Activated CD4-positive, alpha-beta T cell treated with anti-CD3 and anti-CD28 coated beads for 24 hours (primary cell): ENCODE measurements at places on chromosomes 6 and 20.

GRCh38 chr6:72699159-72699558, 77.3 kb downstream of the KCNQ5 start:
- DNase-seq: no peak

DNA sequence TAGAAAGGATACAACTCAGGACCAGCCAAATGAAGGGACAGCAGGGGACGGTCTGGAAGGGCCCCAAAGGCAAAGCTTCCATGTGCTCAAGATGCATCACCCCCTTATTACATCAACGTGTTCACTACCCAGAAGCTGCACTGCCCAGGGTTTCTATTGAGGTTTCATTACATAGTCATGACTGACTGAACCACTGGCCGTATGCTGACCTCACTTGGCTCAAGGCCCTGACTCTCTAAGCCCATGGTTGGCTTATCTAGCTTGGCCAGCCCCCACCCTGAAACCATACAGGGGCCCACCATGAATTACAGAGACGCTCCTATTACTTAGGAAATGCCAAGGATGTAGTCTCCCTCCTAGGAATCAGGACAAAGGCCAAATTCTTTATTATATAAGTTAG, 179.4 kb downstream of the FOXC1 start:
- no peak for DNase-seq

- no peak for DNase-seq
Measured at GRCh38 chr6:91094806-91095475, 508.1 kb upstream of the MAP3K7 start.

- no peak for DNase-seq
Measured at GRCh38 chr6:46816626-46817025, 23.4 kb downstream of the MEP1A start.

DNA sequence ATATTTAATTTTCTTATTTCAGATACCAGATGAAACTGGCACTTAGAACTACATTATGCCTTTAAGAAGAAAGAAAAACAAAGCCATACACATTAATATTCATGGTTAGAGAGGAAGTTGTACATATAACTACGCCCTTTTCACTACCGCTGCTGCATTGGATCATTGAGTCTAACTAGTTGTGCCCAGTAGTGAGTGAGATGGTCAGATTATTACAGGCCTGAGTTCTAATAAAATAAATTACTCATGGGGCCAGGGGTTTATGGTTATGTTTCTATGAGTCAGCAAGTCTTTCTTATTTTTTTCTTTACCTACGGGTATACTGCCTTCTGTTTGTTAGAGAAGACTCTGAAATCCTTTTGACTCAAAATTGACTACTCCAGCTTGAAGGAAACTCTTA, 11.5 kb downstream of the RIOK1 start:
- no peak for DNase-seq

DNA sequence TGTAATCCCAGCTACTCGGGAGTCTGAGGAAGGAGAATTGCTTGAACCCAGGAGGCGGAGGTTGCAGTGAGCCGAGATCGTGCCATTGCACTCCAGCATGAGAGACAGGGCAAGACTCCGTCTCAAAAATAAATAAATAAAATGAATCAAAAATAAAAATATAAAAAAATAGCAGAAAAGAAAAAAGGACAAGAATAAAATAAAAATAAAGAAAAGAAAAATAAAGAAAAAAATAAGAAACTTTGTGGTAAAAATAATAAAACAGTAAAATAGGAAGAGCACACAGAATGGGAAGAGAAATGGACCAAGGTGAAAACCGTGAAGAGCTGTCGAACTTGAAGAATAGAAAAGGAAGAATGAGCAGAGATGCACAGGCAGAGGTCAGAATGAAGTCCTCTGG, 63.0 kb downstream of the SNX5 start:
- no peak for DNase-seq

GRCh38 chr6:7893342-7893741, 17.2 kb downstream of the TXNDC5 start:
- no peak for DNase-seq

DNA sequence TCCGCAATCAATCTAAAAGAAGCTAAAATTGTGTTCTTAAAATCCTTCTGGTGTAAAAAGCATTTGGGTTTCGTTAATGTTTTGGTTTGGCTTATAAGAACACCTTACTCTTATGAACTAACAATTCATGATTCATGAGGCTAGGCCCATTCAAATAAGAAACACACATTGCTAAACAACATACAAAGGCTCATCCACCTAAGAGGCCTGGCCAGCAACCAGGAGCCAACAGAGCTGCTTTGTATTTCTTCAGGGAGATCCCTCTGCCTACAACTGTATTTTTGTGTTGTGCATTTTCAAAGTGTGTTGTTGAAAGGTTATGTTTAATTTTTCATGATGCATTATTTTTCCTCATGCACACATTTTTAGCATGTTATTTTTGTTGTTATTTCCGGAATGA, 98.6 kb downstream of the PTPRK start:
- DNase-seq: no peak

- DNase-seq: no peak
Measured at GRCh38 chr6:65117817-65118409, 589.1 kb downstream of the EYS start.

DNA sequence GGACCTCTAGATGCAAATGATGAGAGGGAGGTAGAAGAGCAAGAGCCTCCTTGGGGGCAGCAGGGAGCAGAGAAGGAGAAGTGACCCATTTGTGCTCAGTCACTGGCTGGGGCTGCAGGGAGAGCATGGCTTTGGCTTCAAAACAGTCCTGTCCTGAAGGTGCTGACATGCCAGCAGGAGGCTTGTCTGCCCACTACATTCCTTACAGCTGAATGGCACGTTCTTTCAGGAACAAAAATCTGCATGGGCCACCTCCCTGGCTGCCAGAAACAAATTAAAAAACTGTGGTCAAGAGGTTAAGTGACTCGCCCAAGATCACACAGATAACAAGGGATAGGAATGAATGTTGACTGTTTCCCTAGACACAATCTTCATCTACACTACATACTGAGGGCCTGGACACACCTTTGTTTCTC, 188.8 kb downstream of the HIVEP2 start:
- no peak for DNase-seq
